ENCODE measurements at places on chromosomes 4 and X.

GRCh38 chrX:131577413-131577812 lies 33.5 kb downstream of the OR13H1 start:
- no peak for DNase-seq

DNA sequence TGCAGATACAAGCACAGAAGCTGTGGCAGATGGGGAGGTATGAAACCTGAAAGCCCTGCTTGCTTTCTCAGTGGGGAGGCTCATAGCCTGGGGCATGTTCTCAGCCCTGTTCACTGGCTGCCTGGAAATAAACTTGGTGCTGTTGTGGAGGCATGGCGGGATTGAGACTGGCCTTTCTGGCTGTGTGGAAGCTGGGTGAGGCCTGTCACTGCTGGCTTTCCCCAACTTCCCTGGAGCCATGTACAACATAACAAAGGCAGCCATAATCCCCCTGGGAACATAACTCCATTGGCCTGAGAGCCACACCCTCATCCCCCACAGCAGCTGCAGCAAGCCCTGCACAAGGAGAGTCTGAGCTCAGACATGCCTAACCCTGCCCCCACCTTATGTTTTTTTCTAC lies 237.7 kb upstream of the TLL1 start:
- DNase-seq = no peak

DNA sequence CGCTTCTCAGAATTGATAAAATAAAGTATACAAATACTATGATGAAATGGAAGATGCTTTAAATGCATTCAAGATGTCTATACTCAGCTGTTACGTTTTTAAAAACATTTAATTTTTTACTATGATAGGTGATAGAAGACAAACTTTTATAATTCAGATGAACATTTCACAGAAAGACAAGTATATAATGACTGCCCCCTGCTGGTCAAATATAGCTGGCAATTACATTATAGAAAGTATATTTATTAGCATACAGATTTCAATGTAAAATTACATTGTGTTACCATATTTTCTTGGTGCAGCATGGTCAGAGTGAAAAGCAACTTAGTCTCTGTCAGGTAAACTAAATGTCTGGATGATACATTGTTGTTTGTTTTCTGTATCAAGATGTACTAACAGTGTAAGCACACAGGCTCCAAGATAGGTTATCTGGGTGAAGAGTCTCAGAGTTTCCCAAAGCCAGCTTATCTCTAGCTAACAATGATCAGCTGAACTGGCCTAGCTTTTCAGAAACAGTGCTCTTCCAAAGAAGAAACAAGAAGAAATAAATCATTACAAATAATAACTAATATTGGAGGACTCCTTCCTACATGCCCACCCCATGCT lies 54.1 kb downstream of the SRPX start:
- DNase-seq = no peak

GRCh38 chr4:65242156-65242846 lies 428.0 kb downstream of the EPHA5 start:
- DNase-seq = no peak

GRCh38 chr4:61204353-61205060 lies 4.4 kb downstream of the ADGRL3 start:
- DNase-seq = no peak

Data from activated T-helper 1 cell treated with anti-CD3 and anti-CD28 coated beads, Interleukin-2, amount 50 U/mL, for 16 hours (primary cell).